ENCODE measurements at places on chromosomes 12 and 14. TPM values are rescaled to one million over a fixed set of nuclear protein-coding genes. Genes with fewer than 3 reads are reported as not detected.

- no peak overlapping the region for H3K27ac ChIP-seq
- no peaks in the 10 kb centered on the region for H3K4me1 ChIP-seq
- no peaks in the 10 kb centered on the region for H3K36me3 ChIP-seq
- no peak for DNase-seq
- no peak overlapping the region for H3K4me3 ChIP-seq
Observed at GRCh38 chr14:23523229-23524016, 28.1 kb downstream of the ZFHX2 start.

GRCh38 chr12:121964813-121965643 is 46.6 kb downstream of the CFAP251 start:
- H3K4me1 ChIP-seq = peaks cover 4% of the 10 kb centered on the region
- H3K27me3 ChIP-seq = no peaks in the 10 kb centered on the region
- H3K27ac ChIP-seq = no peak overlapping the region
- H3K4me3 ChIP-seq = no peak overlapping the region
- no peaks in the 10 kb centered on the region for H3K36me3 ChIP-seq

DNA sequence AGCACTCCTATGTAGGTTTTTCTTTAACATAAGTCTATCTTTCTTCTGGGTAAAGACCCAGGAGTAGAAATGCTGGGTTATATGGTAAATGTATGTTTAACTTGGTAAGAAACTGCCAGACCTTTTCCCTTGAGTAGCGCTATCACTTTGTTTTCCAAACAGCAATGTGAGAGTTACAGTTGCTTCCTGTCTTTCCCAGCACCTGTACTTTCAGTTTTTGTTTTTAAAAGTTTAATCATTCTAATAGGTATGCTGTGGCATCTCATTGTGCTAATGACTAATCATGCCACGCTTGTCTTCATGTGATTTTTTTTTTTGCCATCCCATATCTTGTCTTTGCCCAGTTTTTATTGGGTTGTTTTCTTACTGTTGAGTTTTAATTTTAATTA is 28.1 kb downstream of the GIT2 start:
- no peak overlapping the region for H3K4me3 ChIP-seq
- no peak for DNase-seq
- peaks cover 78% of the 10 kb centered on the region for H3K36me3 ChIP-seq
- H3K27ac ChIP-seq = no peak overlapping the region
- peaks cover 4% of the 10 kb centered on the region for H3K4me1 ChIP-seq
- no peaks in the 10 kb centered on the region for H3K27me3 ChIP-seq

GRCh38 chr14:95876761-95877538 is at the start of gene TUNAR:
TSS of gene TUNAR (plus strand) at chr14:95876832.
- DNase-seq = no peak
- no peaks in the 10 kb centered on the region for H3K36me3 ChIP-seq
- H3K4me3 ChIP-seq = no peak within 1 kb of the TSS
- H3K4me1 ChIP-seq = no peaks in the 10 kb centered on the region

DNA sequence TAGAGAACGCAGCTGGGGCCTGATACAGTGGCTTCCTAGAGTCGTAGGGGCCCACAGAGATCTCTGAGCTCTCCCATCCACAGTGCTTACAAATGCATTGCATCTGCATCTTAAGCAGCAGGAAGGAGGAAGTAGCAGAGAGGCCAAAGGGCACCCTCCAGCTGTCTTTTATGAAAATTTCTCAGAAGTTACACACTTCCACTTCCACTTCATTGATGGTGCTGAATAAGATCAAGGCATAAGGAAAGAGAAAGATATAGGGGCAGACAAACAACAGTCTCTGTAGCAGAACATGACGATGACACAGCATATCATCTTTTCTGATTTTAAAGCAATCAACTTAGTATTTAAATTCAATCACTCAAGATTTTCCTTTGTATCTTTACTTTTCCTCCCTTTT is 51.6 kb upstream of the ABCC9 start:
- H3K4me1 ChIP-seq = no peaks in the 10 kb centered on the region
- no peaks in the 10 kb centered on the region for H3K36me3 ChIP-seq
- H3K4me3 ChIP-seq = no peak overlapping the region
- H3K27ac ChIP-seq = no peak overlapping the region
- H3K27me3 ChIP-seq = no peaks in the 10 kb centered on the region
- DNase-seq = no peak

GRCh38 chr14:65495196-65495595 is 82.7 kb downstream of the FUT8 start:
- no peak for DNase-seq
- no peaks in the 10 kb centered on the region for H3K36me3 ChIP-seq
- H3K4me1 ChIP-seq = no peaks in the 10 kb centered on the region
- no peak overlapping the region for H3K4me3 ChIP-seq
- H3K27ac ChIP-seq = no peak overlapping the region

DNA sequence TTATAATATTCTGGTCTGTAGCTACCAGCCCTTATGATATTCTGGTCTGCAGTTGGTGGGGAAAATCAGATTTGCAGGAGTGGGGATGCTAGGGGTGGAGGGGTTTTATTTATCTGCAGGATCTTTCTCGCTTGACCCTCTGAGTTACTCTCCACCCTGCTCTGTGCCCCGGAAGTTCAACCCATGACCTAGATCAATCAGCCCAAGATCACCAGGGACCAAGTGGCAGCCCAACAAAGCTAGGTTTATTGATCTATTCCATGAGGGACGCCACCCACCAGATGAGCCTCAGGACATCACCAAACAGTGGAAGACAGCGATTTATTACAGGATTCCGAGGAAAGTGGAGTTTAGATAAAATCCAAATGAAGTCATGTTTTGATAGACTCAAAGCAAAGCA is 25.8 kb upstream of the C12orf76 start:
- H3K27me3 ChIP-seq = no peaks in the 10 kb centered on the region
- H3K36me3 ChIP-seq = no peaks in the 10 kb centered on the region
- no peak overlapping the region for H3K27ac ChIP-seq
- no peak overlapping the region for H3K4me3 ChIP-seq

GRCh38 chr12:109449845-109450532 is 27.1 kb downstream of the KCTD10 start:
- H3K27ac ChIP-seq = no peak overlapping the region
- no peak overlapping the region for H3K4me3 ChIP-seq
- H3K27me3 ChIP-seq = no peaks in the 10 kb centered on the region
- H3K36me3 ChIP-seq = peaks cover 95% of the 10 kb centered on the region

- no peaks in the 10 kb centered on the region for H3K4me1 ChIP-seq
- H3K4me3 ChIP-seq = no peak overlapping the region
- DNase-seq = no peak
Observed at GRCh38 chr12:22578328-22578727, 34.0 kb upstream of the C2CD5 start.

The PMCH gene
- total RNA-seq = not detected

The SERPINA10 gene
- not detected for total RNA-seq

The EID3 gene
- 4.4 TPM for total RNA-seq

The PLEKHG7 gene
- total RNA-seq = not detected
